ENCODE measurements at places on chromosomes 7 and 10. TPM values are rescaled to one million over a fixed set of nuclear protein-coding genes. Genes with fewer than 3 reads are reported as not detected.

Gene RBM48
- total RNA-seq: 12.5 TPM

Gene GDF10
- total RNA-seq: 0.20 TPM

Gene MMP21
- not detected for total RNA-seq

- no peak overlapping the region for H3K4me3 ChIP-seq
- no peaks in the 10 kb centered on the region for H3K36me3 ChIP-seq
- no peak overlapping the region for H3K27ac ChIP-seq
These were observed 4.6 kb downstream of the GRID2IP start for GRCh38 chr7:6546498-6547251.

- no peaks in the 10 kb centered on the region for H3K4me1 ChIP-seq
- DNase-seq: no peak
- H3K27me3 ChIP-seq: no peaks in the 10 kb centered on the region
- peaks cover 2% of the 10 kb centered on the region for H3K36me3 ChIP-seq
These were observed 23.8 kb upstream of the C7orf33 start for GRCh38 chr7:148566736-148567135.

DNA sequence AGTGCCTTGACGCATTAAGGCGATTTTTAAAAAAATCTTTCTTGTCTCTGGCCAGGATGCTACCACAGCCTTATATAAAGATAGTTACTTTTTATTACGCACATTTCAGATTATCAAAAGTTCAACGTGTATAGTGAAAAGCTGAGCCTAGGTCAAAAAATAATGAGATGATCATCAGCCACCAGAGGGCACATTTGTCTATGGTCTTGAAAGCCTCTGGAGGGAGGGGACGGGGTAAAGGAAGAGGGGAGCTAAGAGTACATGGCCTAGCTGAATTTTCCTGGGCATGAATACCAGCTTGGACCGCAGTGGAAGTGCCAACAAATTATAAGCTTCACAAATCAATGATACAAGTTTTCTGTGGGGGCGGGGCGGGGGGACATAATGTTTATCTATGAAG lies 285.9 kb upstream of the SMIM30 start:
- H3K27ac ChIP-seq: no peak overlapping the region
- no peaks in the 10 kb centered on the region for H3K27me3 ChIP-seq
- H3K4me3 ChIP-seq: no peak overlapping the region
- peak; percentile 35 for DNase-seq

DNA sequence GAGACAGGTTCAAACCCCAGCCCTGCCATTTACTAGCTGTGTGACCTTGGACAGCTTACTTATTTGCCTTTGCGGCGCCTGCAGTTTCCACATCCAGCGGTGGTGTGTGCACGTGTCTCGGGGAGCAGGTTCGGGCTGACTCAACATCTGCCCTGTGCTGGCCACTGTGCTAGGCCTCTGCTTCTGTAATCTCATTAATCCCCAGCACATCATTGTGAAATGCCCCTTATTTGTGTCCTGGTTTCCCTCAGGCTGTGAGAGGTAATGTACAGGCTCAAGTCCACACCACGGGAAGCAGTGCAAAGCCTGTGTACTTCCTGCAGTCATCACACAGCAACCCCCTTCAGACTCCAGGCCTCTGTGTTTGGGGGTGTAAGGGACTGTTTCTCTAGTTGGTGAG lies 285.7 kb downstream of the RPS24 start:
- DNase-seq: no peak
- no peaks in the 10 kb centered on the region for H3K27me3 ChIP-seq
- no peak overlapping the region for H3K27ac ChIP-seq
- H3K36me3 ChIP-seq: no peaks in the 10 kb centered on the region
- H3K4me1 ChIP-seq: no peaks in the 10 kb centered on the region
- no peak overlapping the region for H3K4me3 ChIP-seq

- DNase-seq: no peak
- H3K27ac ChIP-seq: no peak overlapping the region
- H3K27me3 ChIP-seq: no peaks in the 10 kb centered on the region
- H3K4me1 ChIP-seq: no peaks in the 10 kb centered on the region
- no peaks in the 10 kb centered on the region for H3K36me3 ChIP-seq
These were observed 9.2 kb downstream of the INPP5A start for GRCh38 chr10:132546567-132547420.

Gene ADAM22
- 8.7 TPM for total RNA-seq

DNA sequence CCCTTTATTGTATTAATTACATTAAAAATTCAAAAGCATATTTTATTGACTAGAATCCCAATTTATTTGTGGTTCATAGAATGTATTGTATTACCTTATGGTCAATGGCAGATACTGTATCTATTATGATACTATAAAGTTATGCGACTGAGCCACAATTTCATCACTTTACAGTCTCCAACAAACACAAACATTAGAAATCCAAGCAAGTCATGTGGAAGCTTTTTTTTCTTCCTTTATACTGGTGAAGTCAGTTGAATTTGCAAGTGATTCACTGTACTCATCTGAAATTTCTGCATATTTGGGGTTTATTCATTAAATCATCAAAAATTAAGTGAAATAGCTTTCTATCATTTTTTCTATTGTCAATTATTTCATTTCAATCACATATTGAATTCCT lies 54.3 kb downstream of the BMPER start:
- no peak overlapping the region for H3K4me3 ChIP-seq
- DNase-seq: no peak
- H3K27ac ChIP-seq: no peak overlapping the region

DNA sequence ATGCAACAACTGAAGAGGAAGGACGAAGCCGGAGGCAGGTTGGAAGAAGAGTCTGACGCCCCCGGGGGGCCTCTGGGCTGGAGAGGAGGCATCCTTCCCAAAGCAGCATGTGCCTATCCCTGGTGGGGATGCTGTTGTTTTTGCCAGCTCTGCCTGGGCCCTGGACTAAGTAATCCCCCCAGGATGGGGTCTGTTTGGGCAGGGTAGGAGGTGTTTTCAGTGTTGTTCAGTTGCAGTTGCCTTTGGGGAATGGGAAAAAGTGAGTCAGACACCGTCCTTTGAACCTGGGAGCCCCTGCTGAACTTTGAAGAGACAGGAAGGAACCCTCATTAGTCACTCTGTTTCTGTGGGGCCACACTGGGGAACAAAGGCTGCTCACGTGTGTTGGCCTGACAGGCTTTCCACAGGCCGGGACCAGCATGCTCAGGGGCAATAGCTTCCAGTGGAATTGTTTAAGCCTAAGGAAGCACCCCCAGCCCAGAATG lies 35.2 kb upstream of the GDF10 start:
- no peak for DNase-seq
- H3K27ac ChIP-seq: no peak overlapping the region

DNA sequence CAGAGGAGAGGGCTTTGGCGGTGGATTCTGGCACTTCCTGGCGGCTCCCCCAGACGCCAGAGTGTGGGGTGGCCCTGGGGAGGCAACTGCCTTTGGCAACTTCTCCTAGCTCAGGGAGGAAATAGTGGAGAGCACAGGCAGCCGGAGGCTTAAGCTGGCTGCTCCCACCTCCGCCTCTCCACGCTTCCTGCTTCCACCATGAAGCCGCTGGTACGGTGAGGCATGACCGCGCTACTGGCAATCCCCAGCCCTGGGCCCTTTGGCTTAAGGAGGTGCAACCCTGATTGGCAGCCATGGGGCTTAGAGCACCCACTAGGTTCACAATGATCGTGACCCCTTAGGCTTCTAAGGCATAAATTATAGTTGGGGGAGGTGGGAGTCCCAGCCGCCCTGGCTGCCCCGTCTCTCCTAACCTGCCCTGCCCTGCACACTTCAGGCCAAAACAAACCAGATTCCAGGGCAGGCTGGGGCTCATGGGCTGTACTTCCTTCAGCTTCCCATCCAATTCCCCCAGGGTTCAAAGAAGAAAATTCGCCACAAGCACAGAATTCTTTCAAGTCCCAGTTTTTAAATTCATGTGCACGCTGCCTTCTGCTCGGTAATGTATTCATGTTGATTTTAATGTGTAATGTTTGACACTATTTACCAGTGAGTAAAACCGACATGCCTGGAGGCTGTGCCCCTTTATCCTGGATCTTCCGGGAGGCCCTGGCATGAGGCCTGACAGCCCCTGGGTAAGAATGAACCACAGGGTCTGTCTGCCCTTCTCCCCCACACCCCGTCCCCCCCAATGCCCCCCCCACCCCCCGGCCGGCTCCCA lies 90.7 kb upstream of the LRRC4 start:
- H3K27ac ChIP-seq: no peak overlapping the region
- no peaks in the 10 kb centered on the region for H3K27me3 ChIP-seq
- no peak for DNase-seq
- no peaks in the 10 kb centered on the region for H3K4me1 ChIP-seq
- no peak overlapping the region for H3K4me3 ChIP-seq
- H3K36me3 ChIP-seq: no peaks in the 10 kb centered on the region

Gene PLAC9
- 7.8 TPM for total RNA-seq

Gene NUPR2
- not detected for total RNA-seq

DNA sequence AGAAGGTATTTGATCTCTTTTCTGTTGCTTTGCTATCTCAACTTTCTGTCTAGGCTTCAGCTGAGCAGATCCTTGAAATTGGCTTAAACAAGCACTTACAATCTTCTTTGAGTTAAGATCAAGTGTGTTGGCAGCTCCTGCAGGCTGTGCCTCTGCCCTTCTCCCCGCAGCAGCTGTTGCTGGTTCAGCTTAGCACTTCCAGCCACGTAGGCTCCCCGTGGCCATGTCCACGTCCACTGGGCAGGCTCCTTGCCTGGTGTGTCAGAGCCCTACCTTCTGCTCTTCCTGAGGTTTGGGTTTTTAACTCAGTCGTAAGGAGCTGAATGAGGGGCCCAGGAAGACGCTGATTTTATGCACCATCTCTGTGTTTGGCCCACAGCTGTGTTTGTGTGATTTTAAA lies 47.2 kb downstream of the CAMK1D start:
- H3K27me3 ChIP-seq: no peaks in the 10 kb centered on the region
- no peak overlapping the region for H3K4me3 ChIP-seq
- DNase-seq: no peak
- H3K27ac ChIP-seq: no peak overlapping the region
- H3K4me1 ChIP-seq: 0 out of 2 replicates have a peak, but pooled peaks cover 4% of the 10 kb centered on the region

GRCh38 chr10:46096909-46097575 lies 51.0 kb upstream of the MSMB start:
- no peaks in the 10 kb centered on the region for H3K27me3 ChIP-seq
- H3K27ac ChIP-seq: no peak overlapping the region
- H3K4me3 ChIP-seq: no peak overlapping the region
- H3K36me3 ChIP-seq: no peaks in the 10 kb centered on the region
- H3K4me1 ChIP-seq: no peaks in the 10 kb centered on the region
- DNase-seq: no peak

GRCh38 chr7:137953665-137954470 lies 48.0 kb downstream of the CREB3L2 start:
- peaks cover 11% of the 10 kb centered on the region for H3K4me1 ChIP-seq
- H3K27me3 ChIP-seq: no peaks in the 10 kb centered on the region
- no peak overlapping the region for H3K4me3 ChIP-seq
- no peak for DNase-seq

GRCh38 chr7:47690902-47691558 lies 109.1 kb upstream of the TNS3 start:
- DNase-seq: no peak
- no peak overlapping the region for H3K27ac ChIP-seq
- no peaks in the 10 kb centered on the region for H3K36me3 ChIP-seq
- no peak overlapping the region for H3K4me3 ChIP-seq
- no peaks in the 10 kb centered on the region for H3K4me1 ChIP-seq
- H3K27me3 ChIP-seq: no peaks in the 10 kb centered on the region

Gene CHCHD2
- 215 TPM for total RNA-seq

Gene DNAJC9
- 45.7 TPM for total RNA-seq

DNA sequence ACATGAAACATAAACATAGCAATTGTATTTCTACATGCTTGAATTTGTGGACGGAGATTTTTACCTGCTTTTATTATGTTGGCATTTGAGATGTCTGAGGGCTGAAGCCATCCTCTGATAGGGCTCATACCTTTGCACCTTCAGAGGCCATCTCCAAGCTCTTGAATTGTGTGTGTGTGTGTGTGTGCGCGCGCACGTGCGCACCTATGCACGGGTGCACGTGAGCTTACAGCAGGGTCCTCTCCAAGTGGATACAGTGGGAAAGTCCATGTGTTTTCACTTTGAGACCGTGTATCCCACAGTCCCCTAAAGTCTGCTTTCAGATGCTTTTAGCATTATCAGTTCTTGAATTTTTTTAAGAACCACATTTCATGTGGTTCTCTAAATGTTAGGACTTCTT lies 178.6 kb downstream of the RAB11FIP2 start:
- no peaks in the 10 kb centered on the region for H3K36me3 ChIP-seq
- no peak overlapping the region for H3K27ac ChIP-seq
- H3K4me3 ChIP-seq: no peak overlapping the region
- H3K27me3 ChIP-seq: no peaks in the 10 kb centered on the region

DNA sequence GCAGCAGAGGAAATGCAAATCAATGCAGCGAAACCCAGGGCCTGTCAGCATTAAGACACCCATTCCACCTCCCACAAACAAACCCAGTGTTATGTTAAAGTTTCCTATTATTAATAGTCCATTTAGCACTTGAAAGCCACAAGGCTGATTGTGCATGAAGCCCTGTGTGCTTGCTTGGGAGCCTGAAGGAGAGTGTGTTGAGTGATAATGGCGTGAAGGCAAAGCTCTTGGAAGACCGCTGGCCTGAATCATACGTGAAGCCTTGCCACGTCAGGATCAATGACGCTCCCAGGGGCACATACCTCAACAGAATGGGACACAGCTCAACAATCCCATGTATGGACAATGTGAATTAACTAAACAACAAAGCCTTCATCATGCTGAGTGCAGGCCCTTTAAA lies 25.1 kb downstream of the PTPRN2 start:
- no peak overlapping the region for H3K27ac ChIP-seq
- DNase-seq: no peak
- H3K27me3 ChIP-seq: no peaks in the 10 kb centered on the region
- H3K36me3 ChIP-seq: 0 out of 2 replicates have a peak, but pooled peaks cover 2% of the 10 kb centered on the region

DNA sequence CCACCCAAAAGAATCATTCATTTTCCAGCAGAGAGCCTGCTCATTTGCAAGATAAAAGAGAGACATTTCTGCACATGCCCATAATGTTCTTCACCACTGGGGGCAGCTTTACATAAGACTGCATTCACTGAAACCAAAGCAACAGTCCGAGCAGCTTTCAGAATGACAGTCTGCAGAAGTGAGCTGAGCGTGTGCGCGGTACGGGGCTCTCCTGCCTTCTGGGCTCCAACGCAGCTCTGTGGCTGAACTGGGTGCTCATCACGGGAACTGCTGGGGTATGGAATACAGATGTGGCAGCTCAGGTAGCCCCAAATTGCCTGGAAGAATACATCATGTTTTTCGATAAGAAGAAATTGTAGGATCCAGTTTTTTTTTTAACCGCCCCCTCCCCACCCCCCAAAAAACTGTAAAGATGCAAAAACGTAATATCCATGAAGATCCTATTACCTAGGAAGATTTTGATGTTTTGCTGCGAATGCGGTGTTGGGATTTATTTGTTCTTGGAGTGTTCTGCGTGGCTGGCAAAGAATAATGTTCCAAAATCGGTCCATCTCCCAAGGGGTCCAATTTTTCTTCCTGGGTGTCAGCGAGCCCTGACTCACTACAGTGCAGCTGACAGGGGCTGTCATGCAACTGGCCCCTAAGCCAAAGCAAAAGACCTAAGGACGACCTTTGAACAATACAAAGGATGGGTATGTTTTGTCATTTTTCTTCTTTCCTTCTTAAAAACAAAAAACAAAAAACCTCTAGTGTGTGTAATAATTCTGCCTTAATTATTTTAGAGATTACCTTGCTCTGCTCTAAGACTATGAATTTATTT lies at the start of gene LRRTM3:
LRRTM3 (plus strand) TSS at position 141 of the 820 bp plus-strand sequence.
- H3K4me3 ChIP-seq: peak within 1 kb of the TSS; percentile 79
- peak; percentile 84 for DNase-seq
- H3K36me3 ChIP-seq: peaks cover 5% of the 10 kb centered on the region

Gene DDX21
- 180 TPM for total RNA-seq

- H3K36me3 ChIP-seq: no peaks in the 10 kb centered on the region
- H3K4me1 ChIP-seq: peaks cover 5% of the 10 kb centered on the region
- H3K27me3 ChIP-seq: no peaks in the 10 kb centered on the region
- H3K4me3 ChIP-seq: peak overlapping the region; percentile 31
- H3K27ac ChIP-seq: no peak overlapping the region
These were observed 58.6 kb upstream of the KCNIP2 start for GRCh38 chr10:101902032-101902819.

Gene PDE6C
- total RNA-seq: not detected
